ENCODE measurements at places on chromosomes 7 and 10.

DNA sequence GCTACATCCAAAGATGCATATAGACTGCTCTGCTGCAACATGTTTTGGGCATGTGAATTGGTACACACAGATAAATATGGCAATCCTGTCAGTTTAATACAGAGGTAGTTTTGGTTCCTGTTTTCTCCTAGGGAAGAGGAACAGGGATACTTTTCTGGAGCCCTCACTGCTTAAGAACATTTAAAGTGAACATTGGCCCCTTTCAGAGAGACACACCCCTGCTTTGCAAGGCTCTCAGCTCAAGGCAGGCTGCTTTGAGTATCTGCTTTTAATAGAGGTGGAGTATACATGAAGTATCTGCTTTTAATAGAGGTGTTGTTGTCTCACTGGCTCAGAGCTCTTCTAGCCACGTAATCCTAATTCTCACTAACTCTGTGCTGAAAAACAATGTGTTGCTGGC is 38.9 kb downstream of the CYP51A1 start:
- no peak for DNase-seq

- peak; percentile 85 for DNase-seq
These were observed 24.5 kb upstream of the EEPD1 start for GRCh38 chr7:36128448-36129047.

- DNase-seq = no peak
These were observed 126.5 kb upstream of the JCAD start for GRCh38 chr10:30185916-30186315.

DNA sequence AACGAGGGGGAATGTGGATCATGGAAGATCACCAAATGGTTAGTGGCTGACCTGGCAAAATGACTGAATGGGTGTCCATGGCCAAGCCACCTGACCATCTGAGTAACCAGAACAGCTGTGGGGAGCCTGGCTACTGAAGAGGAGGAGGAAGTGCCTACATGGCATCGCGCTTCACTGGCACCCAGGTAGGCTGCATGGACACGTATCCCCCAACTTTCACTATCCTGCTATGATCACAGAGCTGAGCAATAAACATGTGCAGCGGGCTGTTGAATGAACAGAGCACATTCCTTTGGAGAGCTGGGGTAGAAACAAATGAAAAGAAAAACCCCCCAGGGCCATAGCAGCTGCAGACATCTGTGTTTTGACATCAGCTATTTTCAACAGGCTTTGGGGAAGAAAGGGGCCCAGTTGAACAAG is 6.5 kb downstream of the AKR1B1 start:
- no peak for DNase-seq

DNA sequence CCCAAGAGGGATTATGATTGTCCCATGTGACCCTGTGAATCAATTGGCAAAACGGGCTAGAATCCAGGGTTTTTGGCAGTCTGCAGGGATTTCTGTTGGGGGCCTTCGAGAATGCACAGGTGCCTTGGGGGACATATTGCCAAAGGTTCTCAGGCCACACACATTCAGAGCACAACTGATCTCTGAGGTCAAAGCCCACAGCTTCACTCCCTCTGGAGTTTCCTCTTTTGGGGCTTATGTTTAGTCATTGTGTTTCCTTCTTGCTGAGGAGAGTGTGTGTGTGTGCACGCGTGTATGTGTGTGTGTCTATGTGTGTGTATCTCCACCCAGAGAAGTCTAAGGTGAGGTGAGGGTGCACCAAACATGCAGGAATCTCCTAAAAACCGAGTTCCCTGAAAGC is 8.8 kb downstream of the PPIF start:
- no peak for DNase-seq

DNA sequence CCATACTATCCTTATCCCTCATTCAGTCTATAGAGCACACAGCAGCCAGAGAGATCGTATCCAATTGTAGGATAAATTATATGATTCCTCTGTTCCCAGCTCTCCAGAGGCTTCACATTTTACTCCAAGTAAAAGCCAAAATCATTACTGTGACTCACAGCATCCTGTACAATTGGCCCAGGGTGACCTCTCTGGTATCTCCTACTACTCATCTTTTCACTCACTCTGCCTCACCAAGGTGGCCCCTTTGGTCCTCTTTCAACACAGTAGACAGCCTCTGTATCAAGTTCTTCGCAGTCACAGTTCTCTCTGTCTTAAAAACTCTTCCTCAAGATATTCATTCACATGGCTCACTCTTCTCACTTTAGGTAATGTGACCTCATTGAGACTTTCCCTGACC is 72.6 kb upstream of the LSM8 start:
- no peak for DNase-seq
